ENCODE measurements at places on chromosomes 7 and 10.

DNA sequence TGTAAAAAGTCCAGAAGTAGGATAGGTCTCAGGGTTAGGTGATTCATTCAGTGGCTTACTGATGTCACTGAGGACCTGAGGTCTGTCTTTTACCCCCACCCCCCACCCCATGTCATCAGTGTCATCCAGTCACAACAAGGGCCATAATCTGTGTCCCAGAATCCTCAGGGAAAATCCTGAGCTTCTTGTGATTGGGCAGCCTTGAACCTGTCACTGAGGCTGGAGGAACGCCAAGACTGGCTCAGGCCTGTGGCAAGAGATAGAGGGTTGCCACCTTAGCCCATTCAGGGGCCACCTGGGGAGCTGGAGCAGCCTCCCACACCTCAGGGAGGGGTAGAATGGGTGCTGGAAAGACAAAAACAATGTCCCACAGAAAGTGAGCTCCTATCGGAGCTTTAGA is 29.7 kb downstream of the NUB1 start:
- DNase-seq, result no peak

DNA sequence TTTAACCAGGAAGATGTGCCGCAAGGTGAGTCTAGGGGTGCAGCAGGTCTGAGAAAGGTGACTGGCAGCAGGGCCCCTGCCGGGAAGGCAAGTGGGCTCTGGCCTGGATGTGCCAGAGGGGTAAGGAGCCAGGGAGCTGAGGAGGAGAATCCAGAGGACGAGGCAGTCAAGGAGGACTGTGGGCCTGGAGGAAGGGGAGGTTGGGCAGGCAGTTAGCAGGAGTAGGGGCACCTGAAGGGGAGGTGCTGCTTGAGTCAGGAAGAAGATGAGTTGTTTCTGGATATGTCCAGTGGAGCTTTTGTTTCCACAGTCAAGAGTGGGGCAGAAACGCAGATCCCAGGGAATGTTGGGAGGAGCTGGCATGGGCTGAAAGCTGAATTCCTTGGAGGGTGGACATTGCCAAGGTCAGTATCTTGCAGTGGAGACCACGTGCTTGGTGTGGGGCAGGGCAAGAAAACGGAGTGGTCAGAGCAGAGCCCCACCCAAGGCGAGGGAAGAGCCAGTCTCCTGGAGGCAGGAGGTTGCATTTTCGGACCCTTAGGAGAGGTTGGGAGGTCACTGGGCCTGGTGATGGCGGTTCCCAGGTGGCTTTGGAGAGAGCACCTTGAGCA is 34.0 kb downstream of the MINDY4 start:
- DNase-seq, result no peak

GRCh38 chr7:150854066-150855000 is 2.0 kb downstream of the AOC1 start:
- no peak for DNase-seq

DNA sequence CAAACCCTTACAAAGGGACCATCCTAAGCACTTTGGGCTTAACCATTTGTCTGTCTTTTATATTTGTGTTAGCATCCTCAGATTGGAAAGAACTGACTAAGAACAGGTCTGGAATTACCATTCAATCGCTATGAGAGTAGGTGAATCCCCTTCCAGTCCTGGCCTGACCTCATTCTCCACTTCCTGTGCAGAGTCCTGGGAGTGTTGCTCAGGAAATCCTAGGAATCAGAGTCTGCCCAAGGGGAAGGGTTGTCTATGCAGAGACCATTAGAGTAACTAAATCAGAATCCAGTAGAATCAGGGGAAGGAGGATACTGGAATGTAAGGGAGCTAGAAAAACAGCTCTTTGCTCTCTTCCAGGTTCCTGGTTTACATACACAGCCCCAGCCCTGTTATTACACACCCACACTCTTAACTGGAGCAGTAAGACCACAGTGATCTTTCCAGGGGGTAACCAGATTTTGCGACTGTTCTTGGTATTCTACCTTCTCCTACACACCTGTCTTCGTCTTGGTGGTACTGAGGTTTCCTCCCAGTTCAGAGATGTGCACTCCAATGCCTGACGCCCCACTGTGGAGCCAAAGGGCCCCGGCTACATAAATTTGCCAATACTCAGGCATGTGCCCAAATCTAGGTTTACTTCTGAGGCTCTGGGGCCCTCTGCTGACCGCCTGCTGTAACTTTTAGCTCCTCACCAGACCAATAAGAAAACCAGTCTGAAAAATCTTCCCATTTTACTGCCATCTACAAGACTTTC is 103.7 kb downstream of the RNF216 start:
- DNase-seq, result peak; percentile 60

GRCh38 chr7:108190891-108191290 is 60.7 kb upstream of the LAMB4 start:
- DNase-seq, result no peak

DNA sequence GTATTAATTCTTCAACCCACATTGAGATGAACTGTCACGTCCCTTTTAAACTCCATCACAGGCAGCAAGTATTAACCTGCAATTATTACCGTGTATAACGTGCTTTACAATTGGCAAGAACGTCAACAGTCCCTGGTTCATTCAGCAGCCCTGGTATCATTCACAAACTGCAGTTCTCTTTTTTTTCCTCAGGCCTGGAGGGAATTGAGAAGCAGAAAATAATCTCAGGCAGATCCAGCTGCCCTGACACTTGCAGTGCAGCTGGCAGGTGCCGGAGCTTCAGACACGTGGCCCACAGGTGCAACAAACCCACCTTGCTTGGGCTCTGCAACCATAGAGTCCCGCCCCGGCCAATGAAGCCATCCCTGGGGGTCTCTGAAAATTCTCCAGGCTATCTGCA is 137.3 kb downstream of the PLXNA4 start:
- no peak for DNase-seq

DNA sequence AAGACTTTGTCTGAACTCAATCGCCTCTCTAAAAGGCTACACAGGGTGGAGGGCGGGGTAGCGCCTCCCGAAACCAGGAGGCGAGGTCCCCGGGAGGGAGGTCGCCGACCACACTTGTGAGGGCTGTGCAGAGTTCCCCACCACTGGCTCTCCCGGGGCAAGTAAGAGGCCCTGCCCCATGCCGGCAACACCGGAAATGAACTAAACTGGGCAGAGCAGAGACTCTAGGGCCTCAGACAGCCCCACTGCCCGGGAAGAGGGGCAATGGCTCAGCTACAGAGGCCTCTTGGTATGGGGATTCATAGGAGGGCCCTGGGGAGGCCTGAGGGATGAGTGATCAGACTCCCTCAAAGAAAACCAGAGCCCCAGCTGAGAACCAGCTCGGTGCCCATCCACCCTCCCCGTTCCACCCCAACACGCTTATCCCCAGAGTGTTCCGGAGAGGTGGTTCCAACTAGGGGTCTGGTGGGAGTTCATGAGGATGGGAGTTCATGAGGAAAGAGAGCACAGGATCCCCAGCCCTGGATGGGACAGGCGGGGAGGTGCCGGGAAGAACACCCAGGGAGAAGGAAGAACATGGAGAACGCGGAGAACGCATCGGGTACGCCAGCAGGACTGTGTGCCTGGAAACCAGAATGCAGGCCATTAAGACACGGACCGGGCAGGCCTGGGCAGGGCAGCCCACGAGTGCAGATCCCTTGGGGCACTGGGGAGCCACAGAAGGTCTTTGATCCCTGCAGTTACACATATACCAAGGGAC is 89.4 kb upstream of the MYL10 start:
- DNase-seq, result no peak

DNA sequence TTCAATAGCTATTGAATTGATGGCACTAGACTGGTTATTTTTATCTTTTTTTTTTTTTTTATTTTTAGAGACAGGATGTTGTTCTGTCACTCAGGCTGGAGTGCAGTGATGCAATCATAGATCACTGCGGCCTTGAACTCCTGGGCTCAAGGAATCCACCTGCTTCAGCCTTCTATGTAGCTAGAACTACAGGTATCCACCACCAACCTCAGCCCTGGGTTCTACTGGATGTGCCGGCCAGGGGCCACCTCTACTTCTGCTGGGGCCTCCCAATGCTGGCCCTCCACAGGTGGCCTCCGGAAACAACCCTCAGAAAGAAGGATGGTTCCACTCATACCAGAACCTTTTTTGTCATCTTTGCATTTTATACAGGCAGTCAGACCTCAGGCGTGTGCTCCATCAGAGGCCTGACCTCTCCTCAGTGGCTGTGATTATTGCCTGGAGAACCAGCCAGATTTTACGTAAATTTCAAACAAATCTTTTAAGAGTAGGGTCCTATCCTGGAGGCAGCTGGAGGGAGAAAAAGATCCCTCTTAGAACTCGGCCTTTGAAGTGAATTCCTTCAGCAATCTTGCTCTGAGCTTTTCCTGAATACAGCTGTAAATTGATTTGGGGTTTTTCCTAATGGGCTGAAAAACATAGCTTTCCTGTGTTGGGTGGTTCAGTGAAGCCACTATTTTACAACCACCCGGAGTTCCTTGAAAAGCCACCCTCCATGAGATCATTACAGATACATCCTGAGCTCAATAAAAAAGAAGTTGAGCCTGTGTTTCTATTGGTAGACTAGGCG is 110.0 kb downstream of the SPAG6 start:
- DNase-seq, result no peak

DNA sequence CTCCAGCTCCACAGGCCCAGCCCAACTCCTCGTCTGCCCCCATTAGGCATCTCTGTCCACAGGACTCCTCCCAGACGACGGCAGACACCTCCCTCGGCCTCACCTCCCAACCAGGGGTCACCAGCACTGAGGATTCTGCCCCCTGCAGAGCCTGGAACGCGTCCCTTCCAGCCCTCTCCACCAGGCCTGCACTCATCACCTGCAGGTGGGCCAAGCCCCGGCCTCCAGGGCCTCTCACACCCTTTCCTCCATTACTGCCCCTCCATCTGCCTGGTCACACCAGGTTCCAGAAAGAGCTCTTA is 42.7 kb upstream of the PDGFA start:
- no peak for DNase-seq

- DNase-seq, result no peak
Measured at GRCh38 chr10:31515116-31515515, 196.1 kb downstream of the ZEB1 start.

- DNase-seq, result peak; percentile 2
Measured at GRCh38 chr7:157077986-157078644, 60.6 kb upstream of the UBE3C start.

GRCh38 chr7:1234049-1234880 is 1.6 kb downstream of the UNCX start:
- DNase-seq, result no peak

GRCh38 chr7:130365511-130366441 is 14.5 kb upstream of the CPA1 start:
- peak; percentile 53 for DNase-seq

GRCh38 chr7:11527707-11528106 is 304.3 kb downstream of the THSD7A start:
- DNase-seq, result no peak

- no peak for DNase-seq
Measured at GRCh38 chr7:116171094-116171493, 39.2 kb upstream of the TES start.

DNA sequence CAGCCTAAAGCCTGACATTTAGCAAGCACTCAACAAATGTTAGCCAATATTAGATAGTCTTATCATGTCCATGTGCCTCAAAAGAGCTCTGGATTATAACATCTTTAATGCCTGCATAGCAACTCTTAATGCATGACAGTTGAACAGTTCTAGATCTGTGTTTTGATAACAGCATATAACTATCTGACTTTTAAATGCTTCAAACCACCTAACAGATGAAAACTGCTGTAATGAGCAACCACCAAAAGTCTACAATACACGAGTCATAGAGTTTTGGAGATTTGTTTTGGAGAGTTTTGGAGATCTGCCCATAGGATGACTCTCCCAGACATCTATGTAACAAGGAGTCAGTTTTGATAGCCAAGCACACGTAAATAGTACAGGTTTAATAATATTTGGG is 227.3 kb downstream of the TWIST1 start:
- DNase-seq, result no peak

GRCh38 chr7:151135525-151135845 is 32.0 kb downstream of the GBX1 start:
- DNase-seq, result no peak

- DNase-seq, result no peak
Measured at GRCh38 chr10:65949526-65949925, 976.3 kb upstream of the LRRTM3 start.

DNA sequence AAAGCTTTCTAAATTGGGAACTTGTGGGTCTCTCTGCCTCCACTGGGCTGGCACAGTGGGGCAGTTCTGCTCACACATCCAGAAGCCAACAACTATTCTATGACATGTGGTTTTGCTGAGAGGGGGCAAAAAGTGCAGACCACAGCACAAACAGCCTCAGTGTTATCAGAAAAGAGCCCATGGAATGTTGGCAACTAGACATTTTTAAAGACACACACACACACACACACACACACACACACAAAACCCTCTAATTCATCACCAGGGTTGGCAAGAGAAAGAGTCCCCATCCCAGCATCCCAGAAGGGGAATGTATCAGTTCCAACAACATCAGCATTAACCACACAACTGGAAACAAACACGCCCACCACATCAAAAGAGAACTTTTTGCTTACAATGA is 117.1 kb downstream of the FGFR2 start:
- no peak for DNase-seq

DNA sequence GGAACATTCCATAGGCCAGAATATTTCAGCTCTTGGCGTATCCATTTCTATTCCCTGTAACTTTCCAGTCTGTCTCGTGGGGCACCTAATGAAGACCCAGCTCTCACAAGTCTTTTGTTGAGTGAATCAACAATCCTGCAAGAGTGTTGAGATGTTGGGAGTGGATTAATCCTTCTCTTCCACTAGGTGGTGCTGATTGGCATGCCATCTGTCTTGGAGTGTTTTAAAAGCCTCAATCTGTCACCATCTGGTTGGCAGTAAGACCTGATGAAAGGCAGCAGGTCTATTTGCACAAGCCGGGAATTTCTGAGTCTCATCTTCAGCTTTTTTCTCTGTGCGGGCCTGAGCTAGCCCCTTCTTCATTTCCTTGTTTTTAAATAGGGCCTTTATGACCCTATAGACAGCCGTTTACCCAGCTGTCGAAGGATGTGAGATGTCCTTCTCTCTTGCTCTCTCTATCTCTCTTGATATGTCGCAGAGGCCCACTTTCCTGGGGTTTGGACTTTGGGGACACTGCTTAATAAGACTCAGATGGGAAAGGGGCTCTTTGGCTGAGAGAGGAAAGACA is 180.5 kb downstream of the ZNF365 start:
- peak; percentile 18 for DNase-seq

DNA sequence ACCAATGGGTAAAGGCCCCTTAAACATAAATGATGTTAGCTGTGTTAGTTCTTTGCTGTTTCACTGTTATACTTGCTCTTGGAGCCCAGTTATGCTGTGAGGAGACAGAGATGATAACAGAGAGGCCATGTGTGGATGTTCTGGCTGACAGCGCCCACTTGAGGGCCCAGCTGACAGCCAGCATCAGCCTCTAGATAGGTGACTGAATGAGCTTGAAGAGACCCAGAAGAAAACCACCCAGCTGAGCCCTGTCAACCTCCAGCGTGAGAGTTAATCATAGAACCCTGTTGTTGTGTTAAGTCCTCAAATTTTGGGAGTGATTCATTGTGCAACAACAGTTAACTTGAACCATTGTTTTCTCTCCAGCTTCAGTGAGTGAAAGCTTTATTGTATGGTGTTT is 91.7 kb downstream of the GLRX3 start:
- no peak for DNase-seq

- no peak for DNase-seq
Measured at GRCh38 chr7:121339082-121339481, 10.3 kb downstream of the WNT16 start.

All from activated CD4-positive, alpha-beta T cell treated with anti-CD3 and anti-CD28 coated beads for 48 hours (primary cell).